ENCODE measurements at places on chromosomes 1 and 21. TPM values are rescaled to one million over a fixed set of nuclear protein-coding genes. Genes with fewer than 3 reads are reported as not detected.

- DNase-seq, result no peak
These were observed 49.7 kb downstream of the MYSM1 start for GRCh38 chr1:58650141-58650540.

DNA sequence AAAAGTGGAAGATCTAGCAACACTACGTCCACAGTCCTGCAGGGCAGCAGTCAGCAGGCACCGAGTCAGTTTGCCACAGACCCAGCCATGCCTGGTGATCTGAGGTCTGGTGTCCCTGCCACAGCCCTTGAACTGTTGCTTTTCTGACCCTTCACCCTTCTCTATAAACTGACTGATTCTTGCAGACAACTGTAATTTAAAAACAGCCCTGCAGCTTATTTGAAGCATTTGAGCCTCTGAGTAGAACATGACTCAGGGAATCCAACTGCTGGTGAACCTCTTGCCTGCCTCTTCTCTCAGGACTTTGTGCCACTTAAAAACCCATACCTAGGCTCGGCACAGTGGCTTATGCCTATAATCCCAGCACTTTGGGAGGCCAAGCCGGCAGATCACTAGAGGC, 107.2 kb downstream of the EDEM3 start:
- DNase-seq, result no peak

The CELA3A gene
- 11.7 TPM for total RNA-seq

The LIPI gene
- not detected for total RNA-seq

GRCh38 chr1:85048296-85049064, at the start of gene MCOLN3:
MCOLN3 (minus strand) TSS chr1:85048500; CDS start chr1:85045360, 3,140 bp downstream.
- peak; percentile 40 for DNase-seq

The NUDT4B gene
- total RNA-seq, result 11.7 TPM

DNA sequence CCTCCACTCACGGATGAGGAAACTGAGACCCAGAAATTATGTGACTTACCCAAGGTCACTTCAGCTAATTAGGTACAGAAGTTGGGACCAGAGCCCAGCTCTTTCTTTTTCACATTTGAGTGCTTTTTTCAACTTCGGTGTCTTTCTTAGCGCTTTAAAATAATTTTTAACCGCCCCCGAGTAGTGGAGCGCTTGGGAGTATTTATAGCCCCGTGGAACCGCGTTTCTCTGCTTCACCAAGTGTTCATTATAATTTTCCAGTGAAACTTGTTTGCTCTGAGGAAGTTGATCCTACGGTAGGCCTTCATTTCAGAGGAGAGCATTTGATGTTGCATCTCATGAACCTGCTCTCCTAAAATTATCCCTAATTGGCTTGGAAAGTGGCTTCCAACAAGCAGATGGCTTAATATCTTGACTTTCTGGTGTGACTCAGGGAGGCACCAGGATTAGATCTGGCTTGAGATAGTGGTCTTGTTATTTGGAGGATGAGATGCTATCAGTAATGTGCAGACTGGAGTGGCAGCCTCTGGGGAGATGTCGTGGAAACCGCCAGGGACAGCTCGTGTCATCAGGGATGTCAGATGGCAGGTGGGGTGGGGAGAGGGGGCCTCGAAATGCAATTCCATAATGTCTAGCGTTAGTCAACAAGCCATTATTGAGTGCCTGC, 321.3 kb downstream of the CAMTA1 start:
- no peak for DNase-seq

GRCh38 chr1:29688471-29689365, 452.4 kb downstream of the PTPRU start:
- DNase-seq, result peak; percentile 14

The BSND gene
- total RNA-seq, result not detected

GRCh38 chr1:8022395-8023286, 3.5 kb downstream of the ERRFI1 start:
- DNase-seq, result no peak

The PTTG1IP gene
- total RNA-seq, result 243 TPM

The KCNJ9 gene
- total RNA-seq, result not detected

- no peak for DNase-seq
These were observed 37.3 kb downstream of the C1orf21 start for GRCh38 chr1:184424157-184424556.

The NMNAT2 gene
- total RNA-seq, result 1.1 TPM

The DNASE2B gene
- not detected for total RNA-seq

The CATSPERE gene
- 2.0 TPM for total RNA-seq

GRCh38 chr1:982765-983436, 1.0 kb upstream of the PERM1 start:
- no peak for DNase-seq

- no peak for DNase-seq
These were observed 12.4 kb upstream of the C2CD2 start for GRCh38 chr21:41966041-41966833.

GRCh38 chr1:211589782-211590721, 11.1 kb upstream of the SLC30A1 start:
- no peak for DNase-seq

The CLCA1 gene
- total RNA-seq, result not detected

GRCh38 chr1:61344696-61345095, 262.3 kb downstream of the NFIA start:
- no peak for DNase-seq

The KMO gene
- total RNA-seq, result 6.1 TPM

GRCh38 chr1:172809750-172810149, 150.8 kb downstream of the FASLG start:
- DNase-seq, result no peak

The SMCP gene
- not detected for total RNA-seq

The OVAAL gene
- total RNA-seq, result 0.17 TPM

- DNase-seq, result no peak
These were observed 8.8 kb downstream of the OBSCN start for GRCh38 chr1:228216371-228217320.

DNA sequence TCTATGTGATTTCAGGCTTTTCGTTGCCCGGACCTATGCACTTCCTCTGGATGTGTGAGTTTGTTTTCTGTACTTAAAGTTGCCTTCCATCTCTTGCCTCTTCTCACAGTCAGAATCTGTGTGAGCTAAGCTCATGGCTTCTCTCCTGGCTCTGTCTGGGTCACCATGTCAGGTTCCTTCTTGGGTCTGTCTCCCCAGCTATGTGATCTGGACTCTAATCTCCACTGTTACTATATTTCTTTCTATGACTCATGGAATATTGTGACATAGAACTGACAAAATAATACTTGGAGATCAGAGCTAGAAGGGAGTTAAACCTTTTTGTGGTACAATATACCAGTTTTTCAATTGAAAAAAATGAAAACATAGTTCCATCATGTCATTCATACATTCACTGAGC, 172.7 kb upstream of the FGGY start:
- no peak for DNase-seq

The SPRR4 gene
- total RNA-seq, result not detected

The APOBEC4 gene
- total RNA-seq, result 5.3 TPM

- peak; percentile 2 for DNase-seq
These were observed 48.6 kb downstream of the TRAF5 start for GRCh38 chr1:211375146-211375818.

GRCh38 chr1:177848577-177848976, 121.3 kb downstream of the SEC16B start:
- no peak for DNase-seq

The C1orf105 gene
- not detected for total RNA-seq

GRCh38 chr1:40312238-40313205, 4.6 kb downstream of the COL9A2 start:
- DNase-seq, result no peak

The TSPEAR gene
- total RNA-seq, result 2.1 TPM

GRCh38 chr1:165828669-165829329, 1.4 kb downstream of the UCK2 start:
- peak; percentile 82 for DNase-seq

- no peak for DNase-seq
These were observed 161.5 kb downstream of the GRIK3 start for GRCh38 chr1:36872858-36873257.

DNA sequence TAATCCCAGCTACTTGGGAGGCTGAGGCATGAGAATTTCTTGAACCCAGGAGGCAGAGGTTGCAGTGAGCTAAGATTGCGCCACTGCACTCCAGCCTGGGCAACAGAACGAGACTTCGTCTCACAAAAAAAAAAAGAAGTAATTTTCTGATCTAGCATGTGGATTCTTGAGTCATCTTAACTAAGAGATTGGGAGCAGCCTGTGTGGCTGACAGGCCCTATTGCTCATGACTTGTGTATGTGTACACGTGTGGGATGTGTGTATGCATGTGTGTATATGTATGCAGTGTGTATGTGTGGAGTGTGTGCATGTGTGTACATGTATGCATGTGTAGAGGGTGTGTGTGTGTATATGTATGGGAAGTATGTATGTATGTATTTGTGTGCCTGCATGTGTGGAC, 29.5 kb downstream of the DOP1B start:
- DNase-seq, result no peak

DNA sequence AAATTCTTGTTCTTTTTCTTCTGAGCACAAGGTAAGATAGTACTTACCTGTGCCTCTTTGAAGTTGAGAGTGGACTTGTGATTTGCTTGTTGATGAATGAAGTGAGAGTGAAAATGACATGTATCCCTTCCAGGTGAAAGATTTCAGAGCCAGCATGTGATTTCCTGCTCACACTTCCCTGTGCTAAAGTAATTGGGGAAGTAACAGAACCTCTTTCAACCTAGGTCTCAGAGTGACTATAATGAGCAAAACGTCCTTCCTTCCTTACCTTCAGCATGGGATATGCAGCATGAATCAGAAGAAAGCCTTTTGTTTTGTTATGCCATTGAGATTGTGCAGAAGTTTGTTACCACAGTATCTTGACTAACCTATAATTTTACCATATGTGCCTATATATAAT, 24.6 kb downstream of the RAVER2 start:
- no peak for DNase-seq

DNA sequence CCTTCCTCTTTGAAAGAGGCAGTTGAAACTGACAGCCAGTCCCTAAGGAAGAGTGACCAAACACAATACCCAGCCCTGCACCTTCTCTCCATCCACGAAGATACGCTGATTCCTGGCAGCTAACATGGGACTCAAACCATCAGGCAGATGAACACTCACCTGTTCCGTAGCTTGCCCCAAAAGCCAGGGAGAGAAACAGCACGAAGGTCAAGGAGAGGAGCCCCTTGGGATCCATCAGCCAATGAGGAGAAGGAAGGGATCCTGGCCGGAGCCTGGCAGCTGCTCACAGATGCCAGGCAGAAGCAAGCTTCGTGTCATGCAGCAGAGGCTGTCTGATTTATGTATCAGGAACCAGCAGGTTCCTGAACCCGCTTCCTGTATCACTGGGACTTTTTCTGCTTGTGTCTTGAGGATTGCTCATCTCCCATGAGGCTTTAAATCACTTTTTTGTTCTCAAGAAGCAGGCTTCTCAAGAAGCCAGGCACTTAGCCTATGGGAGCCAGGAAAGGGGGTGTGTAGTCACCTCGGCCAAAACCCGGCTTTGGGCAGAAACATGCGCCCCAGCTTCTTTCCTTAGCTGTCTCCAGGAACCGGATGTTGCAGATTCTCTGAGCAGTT, at the start of gene SLAMF1:
TSS of gene SLAMF1 (minus strand) at position 334 of the 618 bp plus-strand sequence. CDS start at position 235, 99 bp downstream.
- no peak for DNase-seq

The IFI44 gene
- 38.4 TPM for total RNA-seq

GRCh38 chr1:108070662-108071061, 105.7 kb upstream of the VAV3 start:
- peak; percentile 92 for DNase-seq

DNA sequence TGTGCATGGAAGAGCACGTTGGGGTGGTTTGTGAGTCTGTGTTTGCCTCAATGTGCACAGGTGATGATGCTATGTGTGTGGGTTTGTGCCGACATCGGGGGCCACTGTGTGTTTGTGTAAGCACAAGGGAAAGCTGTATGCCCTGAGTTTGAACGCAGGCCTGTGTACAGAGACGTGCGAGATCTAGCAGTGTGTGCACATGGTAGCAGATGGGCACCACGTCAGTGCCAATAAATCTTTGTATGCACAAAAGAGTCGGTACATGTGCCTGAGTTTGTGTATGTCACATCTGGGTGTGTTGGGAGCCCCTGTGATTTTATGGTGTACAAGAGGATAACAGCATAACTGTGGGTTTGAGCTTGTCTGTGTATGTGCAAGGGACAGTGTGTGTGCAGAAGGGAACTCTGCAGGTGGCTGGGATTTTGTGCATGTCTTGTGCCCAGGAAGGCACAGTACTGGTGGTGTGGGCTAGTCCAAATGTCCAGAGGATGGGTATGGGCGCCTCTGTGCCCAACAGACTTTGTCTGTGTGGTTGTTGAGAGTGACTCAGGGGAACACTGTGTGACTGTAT, 32.0 kb upstream of the WASF2 start:
- DNase-seq, result no peak

The PPM1J gene
- total RNA-seq, result not detected

The HSD3B2 gene
- total RNA-seq, result 1.6 TPM

- DNase-seq, result peak; percentile 93
These were observed at the start of gene COL6A1 for GRCh38 chr21:45981151-45982091. COL6A1 (plus strand) TSS chr21:45981770; CDS start chr21:45981851, 81 bp downstream.

GRCh38 chr1:214678386-214678785, 75.4 kb downstream of the CENPF start:
- DNase-seq, result no peak

DNA sequence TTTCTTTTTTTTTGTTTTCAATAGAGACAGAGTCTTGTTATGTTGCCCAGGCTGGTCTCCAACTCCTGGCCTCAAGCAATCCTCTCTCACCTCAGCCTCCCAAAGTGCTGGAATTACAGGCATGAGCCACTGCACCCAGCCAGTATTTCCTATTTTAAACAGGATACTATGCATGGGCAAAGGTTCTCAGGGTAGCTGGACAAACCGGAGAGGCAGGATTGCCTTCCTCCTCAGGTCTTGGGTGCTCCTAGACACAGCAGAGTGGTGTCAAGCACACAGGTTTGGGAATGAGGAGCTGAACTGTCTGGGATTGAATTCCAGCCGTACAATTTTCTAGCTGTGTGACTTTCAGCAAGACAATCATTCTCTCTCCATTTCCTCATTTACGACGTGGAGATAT, 22.9 kb upstream of the HNRNPU start:
- DNase-seq, result no peak

- DNase-seq, result peak; percentile 61
These were observed 145.0 kb downstream of the PBX1 start for GRCh38 chr1:164703960-164704411.

DNA sequence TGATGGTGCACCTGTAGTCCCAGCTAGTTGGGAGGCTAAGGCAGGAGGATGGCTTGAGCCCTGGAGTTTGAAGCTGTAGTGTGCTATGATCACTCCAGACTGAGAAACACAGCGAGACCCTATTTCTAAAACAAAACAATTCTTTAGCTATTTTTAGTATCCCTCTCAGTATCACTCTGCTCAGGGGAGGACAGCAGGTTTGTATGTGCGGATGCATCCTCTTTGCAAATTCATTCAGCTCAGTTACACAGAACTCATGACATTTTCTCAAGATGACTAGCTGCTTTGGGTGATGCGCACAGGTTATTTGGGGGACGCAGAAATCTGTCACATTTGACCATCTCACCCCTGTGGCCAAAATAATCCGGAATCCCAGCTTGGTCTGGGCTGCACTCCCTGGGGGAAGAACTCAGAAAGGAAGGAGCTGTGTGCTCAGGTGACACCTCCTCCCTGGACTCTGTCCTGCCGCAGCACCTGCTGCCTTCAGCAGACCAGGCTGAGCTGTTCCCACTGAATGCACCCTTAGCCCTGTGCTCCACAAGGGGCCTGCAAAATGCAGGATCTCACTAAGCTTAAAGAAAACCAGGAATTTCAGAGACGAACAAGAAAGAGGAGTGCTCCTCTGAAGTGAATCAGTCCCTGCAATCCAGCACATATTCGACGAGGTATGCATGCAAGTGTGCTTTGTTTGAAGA, 89.5 kb upstream of the PGBD5 start:
- no peak for DNase-seq
